ENCODE measurements at places on chromosomes 5 and 9. TPM values are rescaled to one million over a fixed set of nuclear protein-coding genes. Genes with fewer than 3 reads are reported as not detected.

TCF7 gene
- total RNA-seq = 11.2 TPM

FBP2 gene
- total RNA-seq = not detected

FYB1 gene
- total RNA-seq = 9.9 TPM

ASPN gene
- not detected for total RNA-seq

ARL14EPL gene
- 0.10 TPM for total RNA-seq

KIAA1958 gene
- 1.5 TPM for total RNA-seq

SAXO1 gene
- not detected for total RNA-seq

ZNF782 gene
- 2.0 TPM for total RNA-seq

HAVCR1 gene
- 39.0 TPM for total RNA-seq

CD72 gene
- 0.39 TPM for total RNA-seq

SPINK13 gene
- 0.31 TPM for total RNA-seq

GGTA1 gene
- total RNA-seq = not detected

ASS1 gene
- total RNA-seq = 18.7 TPM

AGXT2 gene
- not detected for total RNA-seq

SNX30 gene
- 5.1 TPM for total RNA-seq

CDC14B gene
- 16.1 TPM for total RNA-seq

TRIM23 gene
- 4.9 TPM for total RNA-seq

SPAG8 gene
- total RNA-seq = 0.51 TPM

NSUN2 gene
- 94.4 TPM for total RNA-seq

LCN9 gene
- 0.14 TPM for total RNA-seq

FOCAD gene
- 18.1 TPM for total RNA-seq
